CD4-positive, alpha-beta T cell treated with Interleukin-4 for 4 hours (primary cell): ENCODE measurements at places on chromosomes 4 and X.

GRCh38 chrX:95733426-95733825, 951.2 kb upstream of the DIAPH2 start:
- DNase-seq = no peak

DNA sequence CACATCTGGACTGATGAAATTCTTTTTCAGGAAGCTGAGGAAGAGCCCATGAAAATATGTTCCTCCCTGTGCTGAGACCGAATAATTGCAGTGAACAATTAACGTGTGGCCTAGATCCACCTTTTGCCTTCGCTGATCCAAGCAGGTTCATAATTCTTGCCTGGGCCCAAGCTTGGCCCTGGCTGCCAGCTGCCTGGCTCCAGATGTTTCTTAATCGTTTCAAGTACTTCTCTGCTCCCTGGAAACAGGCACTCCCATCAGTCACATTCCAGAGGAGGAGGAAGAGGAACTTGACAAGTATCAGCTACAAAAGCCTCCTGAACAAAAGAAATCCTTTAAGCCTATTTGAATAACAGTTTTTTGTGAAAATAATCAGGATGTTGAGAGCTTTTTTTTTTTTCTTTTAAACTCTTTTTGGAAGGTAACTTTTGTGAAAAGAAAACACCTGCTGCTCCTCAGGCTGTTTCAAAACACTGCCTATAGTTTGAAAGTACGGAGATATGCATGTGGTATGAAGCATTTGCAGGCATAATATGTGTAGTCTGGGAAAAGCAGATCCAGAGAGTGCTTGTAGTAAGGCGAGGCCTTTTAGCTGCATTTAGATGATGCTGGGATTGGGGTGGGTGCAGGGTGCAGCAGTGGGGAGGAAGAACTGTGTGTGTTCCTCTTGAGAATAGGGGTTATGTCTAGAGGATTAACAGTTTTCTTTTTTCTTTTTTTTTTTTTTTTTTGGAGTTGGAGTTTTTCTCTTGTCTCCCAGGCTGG, 154.4 kb downstream of the PTTG2 start:
- no peak for DNase-seq

DNA sequence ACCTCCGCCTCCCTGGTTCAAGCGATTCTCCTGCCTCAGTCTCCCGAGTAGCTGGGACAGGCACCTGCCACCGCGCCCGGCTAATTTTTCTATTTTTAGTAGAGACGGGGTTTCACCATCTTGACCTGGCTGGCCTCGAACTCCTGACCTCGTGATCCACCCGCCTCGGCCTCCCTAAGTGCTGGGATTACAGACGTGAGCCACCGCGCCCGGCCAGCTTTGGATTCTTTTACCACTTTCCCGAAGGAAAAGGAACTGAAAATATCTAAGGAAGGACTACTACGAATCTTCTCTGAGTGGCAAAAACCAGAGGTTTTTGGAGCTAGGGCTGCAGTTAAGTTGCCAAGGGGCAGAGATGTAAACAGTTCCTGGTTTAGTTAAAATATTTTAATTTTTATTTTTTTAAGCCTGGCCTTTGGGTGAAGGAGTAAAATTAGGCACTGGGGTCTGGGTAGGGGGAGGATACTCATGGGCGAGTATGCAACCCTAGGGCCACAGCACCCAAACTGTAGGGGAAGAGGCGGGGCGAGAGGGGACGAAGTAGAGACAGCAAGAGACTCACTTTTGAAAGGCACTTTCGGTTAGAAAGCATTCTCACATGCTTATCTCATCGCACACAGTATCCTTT, 525 bp upstream of the CISD2 start:
- no peak for DNase-seq

- DNase-seq = no peak
Observed at GRCh38 chrX:153884136-153884535, 1.8 kb downstream of the L1CAM start.

DNA sequence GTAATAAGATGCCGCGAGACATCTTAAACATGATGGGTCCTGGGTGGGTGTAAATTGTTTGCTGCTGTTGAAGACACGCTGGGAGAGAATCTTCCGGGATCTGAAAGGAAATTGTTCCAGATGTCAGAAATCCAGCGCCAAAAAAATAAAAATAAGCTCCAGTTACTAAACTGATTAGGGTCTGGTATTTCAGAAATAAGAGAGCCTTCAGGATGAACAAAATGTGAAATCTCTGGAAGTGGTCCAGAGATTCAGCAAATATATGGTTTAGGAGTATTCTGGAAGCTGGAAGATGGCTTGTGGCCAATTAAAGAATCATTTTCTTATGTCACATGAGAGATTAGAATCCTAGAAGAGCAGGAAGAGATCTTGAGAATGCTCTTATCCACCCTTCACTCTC, 75.8 kb upstream of the NHS start:
- DNase-seq = no peak

- DNase-seq = no peak
Observed at GRCh38 chr4:123343400-123344041, 53.1 kb upstream of the SPRY1 start.

GRCh38 chr4:55038176-55038890, 87.1 kb downstream of the KDR start:
- DNase-seq = no peak

- DNase-seq = no peak
Observed at GRCh38 chr4:122823476-122823875, 3.2 kb upstream of the FGF2 start.

DNA sequence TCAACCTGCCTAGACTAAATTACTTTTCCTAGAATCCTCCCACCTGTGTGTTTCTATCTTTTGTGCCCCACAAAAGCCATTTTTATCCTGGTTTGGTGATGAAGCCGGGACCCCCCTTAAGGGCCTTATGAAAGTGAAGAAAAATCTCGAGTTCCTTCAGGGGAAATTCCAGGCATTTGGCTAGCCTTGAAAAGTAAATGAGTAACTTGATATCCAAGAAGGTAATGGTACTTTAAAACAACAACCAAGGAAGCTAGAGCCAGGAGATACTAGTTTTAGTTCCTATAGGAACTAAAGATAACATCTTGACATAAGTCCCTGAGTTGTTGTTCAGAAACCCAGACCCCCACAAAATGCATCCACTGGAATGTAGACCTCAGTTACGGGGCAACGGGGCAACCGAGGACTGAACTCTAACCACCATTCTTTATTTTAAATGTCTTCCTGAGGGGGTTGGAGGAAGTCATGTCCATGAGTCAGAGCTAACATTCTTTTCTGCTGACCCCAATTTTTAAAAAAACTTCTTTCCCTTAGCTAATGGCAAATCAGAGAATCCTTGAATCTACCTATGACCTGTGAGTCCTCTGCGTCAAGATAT, 73.9 kb downstream of the VCX3A start:
- no peak for DNase-seq

DNA sequence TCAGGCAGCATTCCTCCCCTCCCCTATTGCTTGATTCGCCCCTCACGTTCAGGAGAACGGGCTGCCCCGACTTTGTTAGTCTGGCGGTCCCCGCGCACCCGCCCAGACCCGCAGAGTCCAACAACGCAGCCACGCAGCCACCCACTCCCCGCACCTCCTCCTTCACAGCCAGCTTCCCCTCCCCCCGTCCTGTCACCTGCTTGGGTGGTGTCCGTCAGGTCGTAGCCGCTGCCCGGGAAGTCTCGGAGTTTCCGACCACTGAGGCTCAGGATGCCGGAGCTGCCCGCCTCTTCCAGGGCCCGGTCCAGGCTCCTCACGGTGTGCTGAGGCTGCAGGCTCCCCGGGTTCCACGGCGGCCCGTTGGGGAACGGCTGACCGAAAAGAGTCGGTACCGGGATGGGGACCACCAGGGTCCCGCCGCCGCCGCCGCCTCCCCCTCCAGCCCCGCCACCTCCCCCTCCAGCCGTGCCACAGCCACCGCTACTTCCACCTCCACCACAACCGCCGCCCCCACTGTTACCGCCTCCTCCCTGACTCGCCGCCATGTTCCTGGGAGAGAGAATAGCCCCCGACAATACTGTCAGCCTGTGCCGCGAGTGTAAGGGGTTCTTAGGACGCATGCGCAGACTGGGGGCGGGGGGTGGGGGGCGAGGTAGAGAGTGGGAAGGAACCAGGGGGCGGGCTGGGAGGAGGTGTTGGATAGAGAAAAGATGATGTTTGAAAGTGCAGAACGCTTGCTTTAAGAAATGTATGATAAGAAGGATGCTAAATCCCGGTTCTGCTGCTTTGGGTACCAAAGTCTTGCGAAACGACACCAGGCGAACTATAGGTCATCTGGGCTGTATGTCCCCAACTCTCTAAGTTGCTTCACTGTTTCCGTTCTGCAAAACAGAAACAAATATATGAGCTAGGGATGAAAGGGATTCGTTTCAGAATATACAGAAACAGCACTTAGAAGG, at the start of gene LRCH2:
TSS of gene LRCH2 (minus strand) at position 600 of the 959 bp plus-strand sequence. CDS start at position 545, 55 bp downstream.
- DNase-seq = no peak
